ENCODE measurements at places on chromosomes 5 and 9.

GRCh38 chr9:27765266-27766072, 192.2 kb upstream of the C9orf72 start:
- no peak for DNase-seq

- DNase-seq, result no peak
These were observed 326.5 kb upstream of the PRR16 start for GRCh38 chr5:120137582-120137981.

- no peak for DNase-seq
These were observed 162.0 kb upstream of the EFNA5 start for GRCh38 chr5:107832746-107833145.

- DNase-seq, result no peak
These were observed 44.4 kb downstream of the GALNT12 start for GRCh38 chr9:98851730-98852459.

DNA sequence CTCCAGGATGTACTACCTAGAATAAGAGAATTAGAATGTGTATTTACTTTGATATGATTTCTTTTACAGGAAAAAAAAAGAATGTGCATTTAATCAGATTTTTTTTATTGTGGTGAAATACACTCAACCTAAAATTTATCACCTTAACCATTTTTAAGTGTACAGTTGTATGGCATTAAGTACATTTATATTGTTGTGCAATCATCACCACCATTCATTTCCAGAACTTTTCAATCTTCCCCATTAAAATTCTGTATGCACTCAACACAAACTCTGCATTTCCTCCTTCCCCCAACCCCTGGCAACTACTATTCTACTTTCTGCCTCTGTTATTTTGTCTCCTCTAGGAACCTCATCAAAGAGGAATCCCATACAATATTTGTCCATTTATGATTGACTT, 66.0 kb upstream of the APC start:
- no peak for DNase-seq

DNA sequence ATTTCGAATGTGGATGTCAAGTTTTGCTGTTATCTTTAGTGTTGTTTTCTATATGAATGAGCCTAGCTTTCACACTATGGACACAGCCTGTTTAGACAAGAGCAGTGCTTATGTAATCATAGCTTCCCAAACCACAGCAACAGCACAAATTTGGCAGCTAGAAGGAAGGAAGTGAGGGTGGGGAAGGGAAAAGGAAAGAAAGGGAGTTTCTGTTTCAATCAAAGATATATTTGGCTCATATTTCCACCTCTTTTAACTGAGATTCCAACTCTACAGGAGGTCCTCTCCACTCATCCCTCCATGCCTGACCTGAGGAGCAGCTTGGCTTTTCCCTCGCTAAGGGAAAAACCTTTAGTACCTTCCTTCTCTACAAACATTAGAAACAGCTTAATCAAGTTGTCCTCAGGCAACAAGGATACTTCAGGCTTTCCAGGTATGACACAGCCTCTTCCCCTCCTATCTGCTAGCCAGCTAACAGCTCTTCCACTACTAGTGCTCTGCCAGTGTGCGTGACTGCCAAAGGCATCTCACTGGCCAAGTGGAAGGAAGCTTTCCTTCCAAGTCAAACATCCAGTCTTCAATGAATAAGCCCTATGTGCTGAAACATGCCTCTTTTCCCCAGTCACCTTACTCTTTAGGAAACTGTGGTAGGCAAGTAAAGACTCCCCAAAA, 268.6 kb upstream of the PTGER4 start:
- DNase-seq, result no peak

DNA sequence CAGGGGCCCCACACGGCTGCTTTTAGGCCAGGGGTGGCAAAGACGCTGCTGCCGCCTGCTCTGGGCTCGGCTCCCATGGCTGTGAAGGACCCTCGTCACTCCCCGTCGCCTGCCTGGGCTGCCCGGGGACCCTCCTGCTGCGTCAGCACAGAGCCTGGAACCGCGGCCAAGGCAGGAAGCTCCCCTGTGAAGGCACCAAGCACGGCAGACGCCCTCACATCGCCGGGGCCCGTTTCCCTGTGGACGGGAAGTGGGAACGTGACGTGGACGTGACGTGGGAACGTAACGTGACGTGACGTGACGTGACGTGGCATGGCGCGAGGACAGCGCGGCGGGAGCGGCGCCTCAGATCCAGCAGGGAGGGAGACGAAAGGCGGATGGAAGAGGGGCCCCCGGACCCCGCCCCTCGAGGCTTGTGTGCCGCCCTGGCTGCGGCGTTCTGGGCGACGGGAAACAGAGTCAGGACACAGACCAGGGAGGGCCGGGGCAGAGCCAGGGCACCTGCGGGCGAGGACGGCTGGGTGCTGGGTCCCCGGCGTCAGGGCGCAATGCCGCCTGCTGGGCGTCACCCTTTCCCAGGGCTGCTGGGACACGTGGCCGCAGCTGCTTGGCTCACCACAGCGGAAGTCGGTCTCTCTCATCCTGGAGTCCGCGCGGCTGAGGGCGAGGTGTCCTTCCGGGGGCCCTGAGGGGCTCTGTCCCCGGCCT, 53.1 kb downstream of the MRPL36 start:
- peak; percentile 48 for DNase-seq
